A549 (cell line): ENCODE measurements at places on chromosomes 12 and 14.

DNA sequence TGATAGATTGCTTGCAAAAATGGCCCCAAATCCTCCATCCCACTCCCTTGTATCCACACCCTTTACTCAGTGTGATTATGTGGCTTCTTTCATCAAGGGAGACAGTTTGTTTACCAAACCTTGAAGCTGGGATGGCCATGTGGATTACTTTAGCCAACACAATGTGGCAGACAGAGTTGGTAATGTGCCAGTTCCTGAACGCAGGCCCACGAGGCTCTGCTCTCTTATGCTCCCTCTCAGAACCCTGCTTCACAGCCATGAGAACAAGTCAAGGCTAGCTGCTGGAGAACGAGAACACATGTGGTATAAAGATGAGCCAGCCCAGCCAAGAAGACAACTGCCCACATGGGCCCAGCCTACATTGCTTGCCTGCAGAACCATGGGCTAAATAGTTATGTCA is 162.3 kb downstream of the NDUFA12 start:
- DNase-seq = no peak

- DNase-seq = no peak
Measured at GRCh38 chr12:113341535-113341934, 6.6 kb upstream of the SLC8B1 start.

DNA sequence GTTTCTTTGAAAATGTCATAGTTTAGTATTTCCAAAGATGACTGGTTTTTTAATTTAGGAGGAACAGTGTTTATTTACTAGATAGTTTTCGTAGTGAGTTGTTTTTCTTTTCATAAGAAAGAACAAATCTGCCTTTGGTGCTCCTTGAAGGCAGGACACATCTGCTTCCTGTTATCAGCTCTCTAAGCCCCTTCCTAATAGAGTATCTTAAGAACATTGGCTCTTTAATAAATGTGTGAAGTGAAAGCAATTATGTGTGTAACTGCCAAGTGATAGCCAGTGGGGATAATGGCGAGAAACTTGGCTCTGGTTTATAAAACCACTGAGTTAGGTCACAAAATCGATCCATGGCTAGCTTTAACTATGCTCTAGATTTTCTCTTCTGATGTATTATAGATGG is 23.5 kb upstream of the PPFIBP1 start:
- no peak for DNase-seq

GRCh38 chr14:30573966-30574365 is 15.0 kb downstream of the G2E3 start:
- DNase-seq = no peak

- no peak for DNase-seq
Measured at GRCh38 chr14:29724991-29725390, 202.7 kb downstream of the PRKD1 start.

DNA sequence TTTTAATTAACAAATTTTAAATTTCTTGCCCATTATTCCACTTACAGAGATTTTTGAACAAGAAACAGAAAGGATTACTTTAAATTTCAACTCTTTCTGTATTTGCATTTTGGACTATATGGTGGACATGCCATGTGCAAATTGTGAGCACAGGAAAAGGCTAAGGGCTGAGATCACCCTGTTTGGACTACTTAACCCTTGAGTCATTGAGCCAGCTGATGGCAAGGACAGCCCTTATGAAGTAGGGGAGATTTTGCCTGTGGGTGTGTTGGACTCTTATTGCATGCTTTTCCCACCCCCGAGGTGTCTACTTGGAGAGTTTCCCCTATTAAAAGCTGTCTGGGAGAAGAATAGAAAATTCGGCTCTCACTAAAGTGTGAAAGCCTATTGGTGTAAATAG is 17.2 kb downstream of the DERA start:
- DNase-seq = no peak

- no peak for DNase-seq
Measured at GRCh38 chr14:56044196-56044595, 74.0 kb upstream of the PELI2 start.

GRCh38 chr12:15688202-15688736 is 100.9 kb downstream of the EPS8 start:
- DNase-seq = peak; percentile 76

GRCh38 chr14:61733972-61734371 is 28.2 kb upstream of the SNAPC1 start:
- DNase-seq = no peak

DNA sequence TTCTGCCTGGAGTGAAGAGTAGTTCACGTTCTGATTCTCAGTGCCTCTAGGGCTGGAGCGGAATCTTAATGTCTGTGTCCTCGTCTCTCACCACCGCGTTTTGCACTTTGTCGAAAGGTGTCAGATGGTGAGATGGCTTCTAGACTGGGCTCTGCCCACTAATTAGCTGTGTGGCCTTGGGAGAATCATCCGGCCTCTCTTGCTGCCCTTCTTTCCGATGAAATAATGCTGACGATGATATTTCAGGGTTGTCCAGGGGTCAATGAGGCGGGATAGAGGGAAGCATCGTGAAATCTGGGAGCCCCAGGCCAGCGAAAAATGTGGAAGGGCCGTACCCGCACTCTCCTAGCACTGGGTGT is 811 bp upstream of the GALNT16 start:
- no peak for DNase-seq

GRCh38 chr14:64623554-64624165 is 73.9 kb downstream of the PPP1R36 start:
- no peak for DNase-seq

- peak; percentile 95 for DNase-seq
Measured at GRCh38 chr14:60648934-60649874, at the start of gene SIX1. TSS of gene SIX1 (minus strand) at chr14:60649477. CDS start at chr14:60649189, 288 bp downstream.

GRCh38 chr12:52949413-52950331 is 754 bp downstream of the KRT18 start:
- DNase-seq = peak; percentile 87

DNA sequence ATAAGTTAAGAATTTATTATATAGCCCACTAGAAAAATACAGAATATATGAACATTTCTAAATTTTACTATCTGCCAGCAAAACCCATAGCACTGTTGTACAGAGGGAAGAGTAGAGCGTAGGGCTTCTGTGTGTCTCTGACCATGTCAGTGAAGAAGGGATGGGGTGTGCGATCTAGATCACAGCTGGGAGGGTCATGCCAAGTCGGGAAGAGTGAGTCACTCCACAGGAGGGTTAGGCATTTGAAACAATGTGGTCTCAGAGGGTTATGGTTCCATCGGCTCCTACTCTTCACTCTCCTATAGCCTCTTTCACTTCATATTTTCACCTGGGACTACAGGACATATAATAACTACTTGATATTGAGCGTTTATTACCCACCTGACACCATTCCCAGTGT is 185.1 kb upstream of the DDHD1 start:
- no peak for DNase-seq

- peak; percentile 14 for DNase-seq
Measured at GRCh38 chr14:71739273-71739990, 192.8 kb upstream of the RGS6 start.

DNA sequence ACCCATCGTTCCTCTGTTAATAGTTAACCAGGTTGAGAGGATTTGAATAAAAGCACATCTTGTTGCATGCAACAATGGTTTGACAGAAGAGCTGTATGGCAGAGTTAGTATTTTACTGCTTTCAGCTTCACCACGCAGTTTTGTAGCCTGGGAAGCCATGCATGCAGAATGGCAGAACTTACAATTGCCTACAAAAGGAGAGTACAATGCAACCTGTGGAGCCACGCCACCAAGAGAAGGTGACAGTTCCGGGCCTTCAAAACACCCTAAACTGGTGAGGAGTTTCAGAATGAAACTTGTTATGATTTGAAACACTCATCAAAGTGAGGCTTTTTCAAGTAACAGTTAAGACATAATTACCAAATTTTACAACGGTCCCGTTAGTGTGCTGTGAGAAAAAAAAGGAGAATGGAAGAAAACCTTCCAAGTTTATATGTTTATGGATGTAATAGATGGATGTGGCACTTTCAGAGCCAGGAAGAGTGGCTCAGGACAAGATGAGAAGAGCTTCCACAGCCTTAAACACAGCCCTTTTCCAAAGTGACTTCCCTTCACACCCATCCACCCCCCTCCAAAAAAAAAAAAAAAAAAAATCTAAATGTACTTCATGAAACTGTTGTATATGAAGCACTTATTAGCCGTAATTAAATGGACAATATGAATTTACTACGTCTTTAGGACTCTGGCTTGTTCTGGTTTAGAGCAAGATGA is 158.7 kb downstream of the EGLN3 start:
- DNase-seq = no peak

DNA sequence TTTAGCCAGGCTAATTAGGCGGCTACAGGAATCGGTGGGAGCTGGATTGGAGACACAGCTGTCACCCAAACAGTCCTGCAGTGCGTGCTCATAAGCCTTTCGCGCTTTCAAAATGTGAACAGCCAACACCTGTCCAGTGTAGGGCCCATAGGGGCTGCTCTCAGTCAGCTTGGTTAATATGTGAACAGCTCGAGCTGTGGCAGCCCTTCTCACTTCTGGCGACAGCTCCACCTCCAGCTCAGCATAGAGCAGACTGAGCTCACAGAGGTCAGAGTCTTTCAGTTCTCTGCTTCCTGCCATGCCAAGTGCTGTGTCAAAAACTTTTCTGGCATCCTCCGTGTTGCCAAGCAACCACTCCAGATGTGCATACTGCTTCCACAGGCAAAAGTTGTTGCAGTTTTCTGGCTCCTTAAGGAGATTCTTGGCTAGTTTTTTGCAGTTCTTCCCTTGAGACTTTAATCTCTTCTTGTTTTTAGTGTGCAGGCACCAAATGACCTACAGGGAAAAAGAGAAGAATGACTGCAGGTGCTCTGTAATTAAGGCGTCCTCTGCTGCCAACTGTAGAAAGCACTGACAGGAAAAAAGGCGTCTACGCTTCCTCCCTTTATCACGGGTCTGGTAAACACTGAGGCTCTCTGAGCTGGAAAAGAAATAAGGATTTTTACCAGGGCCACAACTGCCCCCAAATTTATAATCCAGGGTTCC is 32.5 kb downstream of the PSMC1 start:
- DNase-seq = no peak

DNA sequence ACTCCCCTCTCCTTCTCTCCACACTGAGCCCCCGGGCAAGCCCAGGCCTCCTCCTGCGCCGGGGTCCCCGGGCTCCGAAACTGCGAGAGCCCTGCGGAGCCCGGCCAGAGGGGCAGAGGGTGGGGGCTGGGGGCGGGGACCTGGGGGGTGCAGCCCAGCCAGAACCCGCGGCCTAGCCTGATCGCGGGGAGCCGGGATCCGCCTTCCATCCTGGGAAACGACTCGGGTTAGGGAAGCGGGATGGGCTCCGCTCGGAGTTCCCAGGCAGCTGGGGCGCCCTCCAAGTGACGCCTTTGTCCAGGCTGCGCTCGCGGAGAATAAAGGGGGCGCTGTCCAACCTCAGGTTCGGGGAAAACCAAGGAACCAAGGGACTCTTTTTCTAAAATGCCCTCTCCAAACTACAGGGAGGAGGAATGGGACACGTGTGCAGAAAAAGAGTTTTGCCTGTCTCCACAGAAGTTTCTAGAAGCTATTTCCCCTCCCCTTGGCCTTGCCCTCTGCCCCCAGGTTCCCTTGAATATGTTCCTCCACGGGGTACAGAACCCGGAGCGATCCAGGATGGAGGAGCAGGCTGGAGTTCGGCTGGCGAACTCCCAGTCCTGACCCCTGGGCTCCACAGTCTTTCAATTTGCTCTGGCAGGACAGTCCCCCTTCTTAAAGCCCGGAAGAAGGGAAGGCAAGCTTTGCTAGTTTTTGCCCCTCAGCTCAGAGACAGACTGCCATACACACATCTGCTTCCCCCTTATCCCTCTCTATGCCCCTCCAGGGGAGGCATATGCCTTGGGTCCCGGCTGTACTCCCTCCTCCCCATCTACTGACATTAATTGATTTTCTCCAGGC is 13.9 kb downstream of the NKX2-1 start:
- DNase-seq = no peak

DNA sequence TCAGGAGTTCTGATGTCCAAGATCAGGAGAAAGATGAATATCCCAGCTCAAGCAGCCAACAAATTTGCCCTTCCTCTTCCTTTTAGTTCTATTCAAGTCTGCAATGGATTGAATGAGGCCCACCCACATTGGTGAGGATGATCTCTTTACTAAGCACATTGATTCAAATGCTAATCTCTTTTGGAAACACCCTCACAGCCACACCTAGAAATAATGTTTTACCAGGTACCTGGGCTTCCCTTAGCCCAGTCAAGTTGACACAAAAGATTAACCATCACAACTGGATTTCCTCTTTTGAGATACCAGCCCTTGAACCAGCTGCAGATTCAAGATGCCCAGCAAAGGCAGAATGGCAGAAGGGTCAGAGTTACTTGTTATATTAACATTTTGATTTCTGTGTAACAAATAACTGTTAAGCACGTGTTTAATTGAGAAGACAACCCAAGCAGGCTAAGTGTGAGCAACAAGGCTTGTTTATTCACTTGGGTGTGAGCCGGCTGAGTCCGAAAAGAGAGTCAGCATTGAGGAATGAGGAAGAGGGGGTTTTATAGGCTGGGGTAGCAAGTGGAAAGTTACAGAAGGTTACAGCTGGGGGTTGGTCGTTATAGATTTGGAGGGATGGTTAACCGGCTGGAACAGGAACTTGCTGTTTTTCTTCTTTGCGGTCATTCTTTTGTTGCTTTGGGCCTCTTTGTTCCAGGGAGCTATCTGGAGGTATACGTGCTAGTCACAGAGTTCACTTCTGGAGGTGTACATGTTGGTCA is 180.3 kb downstream of the EMP1 start:
- no peak for DNase-seq

DNA sequence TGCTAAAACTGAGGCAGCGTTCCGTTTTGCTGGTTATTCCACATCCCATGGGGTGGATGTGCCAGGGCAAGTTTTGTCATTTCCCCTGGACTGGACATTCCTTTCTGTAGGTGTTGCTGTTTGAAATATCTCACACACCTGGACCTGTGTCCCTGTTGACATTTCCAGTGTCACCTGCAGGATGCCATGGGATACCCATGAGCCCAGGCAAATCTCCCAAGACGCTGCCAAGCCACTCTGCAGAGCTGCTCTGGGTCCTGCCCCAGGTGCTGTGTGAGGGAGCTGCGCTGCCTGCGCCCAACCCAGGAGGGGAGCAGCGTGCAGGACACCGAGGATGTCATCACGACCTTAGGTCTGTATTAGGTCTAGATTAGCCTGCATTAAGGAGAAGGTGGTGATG is 5.2 kb upstream of the PACS2 start:
- DNase-seq = no peak

GRCh38 chr12:65670775-65671174 is 153.5 kb upstream of the HMGA2 start:
- no peak for DNase-seq

- DNase-seq = peak; percentile 27
Measured at GRCh38 chr12:19574601-19575000, 135.3 kb downstream of the AEBP2 start.

DNA sequence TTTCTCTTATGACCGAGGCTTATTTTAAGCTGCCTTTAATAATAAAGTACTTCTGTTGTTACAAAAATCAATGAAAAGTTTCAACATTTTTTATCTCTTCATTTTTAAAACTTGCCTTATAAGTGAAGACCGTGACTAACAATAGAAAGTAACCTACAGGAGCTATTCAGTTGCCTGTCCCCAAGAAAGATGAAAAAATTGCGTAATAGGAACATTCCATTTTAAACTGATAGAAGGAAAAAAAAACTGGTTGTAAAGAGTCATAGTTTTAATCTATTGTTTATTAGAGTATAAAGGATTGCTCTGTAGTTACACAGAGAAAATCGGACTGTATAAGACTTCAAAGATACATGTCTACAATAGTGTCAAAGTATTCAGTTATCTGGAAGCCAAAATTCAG is 83.3 kb downstream of the DAAM1 start:
- no peak for DNase-seq

GRCh38 chr12:58529897-58530741 is 390.2 kb downstream of the LRIG3 start:
- DNase-seq = no peak

GRCh38 chr12:105580821-105581352 is 250.4 kb downstream of the C12orf75 start:
- no peak for DNase-seq

GRCh38 chr14:30317729-30318128 is 241.2 kb upstream of the G2E3 start:
- no peak for DNase-seq
